ENCODE measurements at places on chromosomes 6 and 20.

DNA sequence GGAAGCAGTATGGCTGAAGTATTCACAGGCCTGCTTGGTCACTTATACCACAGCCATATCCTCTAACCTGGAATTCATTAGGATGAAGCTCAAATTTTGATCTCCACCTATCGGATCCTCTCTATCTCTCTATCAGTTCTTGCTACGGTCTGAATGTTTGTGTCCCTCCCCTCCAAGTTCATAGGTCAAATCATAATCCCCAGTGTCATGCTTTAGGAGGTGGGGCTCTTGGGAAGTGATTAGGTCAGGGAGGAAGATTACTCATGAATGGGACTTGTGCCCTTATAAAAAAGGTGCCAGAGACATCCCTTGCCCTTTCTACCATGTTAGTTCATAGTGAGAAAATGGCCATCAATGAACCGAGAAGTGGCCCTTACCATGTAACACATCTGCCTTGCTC lies 190.8 kb upstream of the MYLIP start:
- DNase-seq, result no peak

GRCh38 chr6:7145885-7146828 lies 38.4 kb downstream of the RREB1 start:
- no peak for DNase-seq

- no peak for DNase-seq
Observed at GRCh38 chr6:36039112-36039511, 11.5 kb downstream of the MAPK14 start.

GRCh38 chr6:26197636-26197932 lies 110.4 kb downstream of the HFE start:
- no peak for DNase-seq

DNA sequence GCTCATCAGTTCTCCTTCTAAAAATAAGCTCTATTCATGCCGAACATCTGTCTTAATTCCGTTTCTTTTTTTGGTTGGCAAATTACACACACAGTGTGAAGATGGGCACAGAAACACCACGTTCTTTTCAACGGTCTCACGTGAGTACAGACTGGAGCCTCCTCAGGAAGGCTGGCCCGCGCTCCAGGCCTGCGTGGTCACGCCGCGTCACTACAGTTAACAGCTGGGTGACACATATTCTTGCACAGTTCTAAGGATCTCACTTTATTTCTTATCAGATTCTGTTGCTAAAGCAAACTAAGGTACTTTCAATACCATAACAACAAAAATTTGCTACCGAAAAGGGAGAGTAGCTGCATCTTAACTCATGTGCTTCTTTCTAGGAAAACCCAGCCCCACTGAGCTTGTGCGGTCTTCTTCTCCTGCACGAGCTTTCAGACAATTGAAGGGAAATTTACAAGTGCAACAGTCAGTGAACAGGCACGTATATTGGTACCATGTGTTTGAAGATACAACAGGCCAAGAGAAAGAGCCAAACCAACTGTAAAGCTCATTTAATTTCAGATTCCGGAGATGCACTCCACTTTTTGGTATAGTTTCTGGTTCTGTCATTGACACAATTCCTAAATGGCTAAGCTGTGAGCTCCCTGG lies 55.6 kb upstream of the MPC1 start:
- no peak for DNase-seq

- no peak for DNase-seq
Observed at GRCh38 chr20:4469910-4470309, 251.8 kb upstream of the PRND start.

DNA sequence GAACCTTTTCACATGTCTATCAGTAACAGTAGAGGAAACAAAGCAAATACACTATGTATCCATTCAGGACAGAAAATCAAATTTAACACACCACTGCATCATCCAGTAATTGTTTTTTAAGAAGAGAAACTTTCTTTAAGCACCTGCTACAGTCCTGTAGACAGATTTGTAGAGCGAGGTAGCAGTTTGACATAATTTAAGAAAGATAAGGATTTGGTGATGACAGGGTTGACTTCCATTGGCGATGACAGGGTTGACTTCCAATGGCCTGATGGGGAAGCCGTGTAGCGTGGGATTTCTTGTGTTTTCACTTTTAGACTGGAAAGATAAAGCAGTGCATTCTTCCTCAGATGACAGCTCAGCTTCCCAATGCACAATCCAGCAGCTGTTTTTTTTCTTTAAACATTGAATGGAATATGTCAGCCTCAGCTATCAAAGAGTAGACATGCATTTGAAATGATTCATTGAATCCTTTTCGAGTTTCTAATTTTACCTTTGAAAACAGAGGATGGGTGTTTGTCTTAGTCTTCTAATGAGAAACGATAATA lies 68.5 kb downstream of the ECT2L start:
- DNase-seq, result no peak

- DNase-seq, result no peak
Observed at GRCh38 chr6:109360791-109361190, 21.5 kb downstream of the CD164 start.

GRCh38 chr20:40938020-40938419 lies 90.6 kb upstream of the TOP1 start:
- DNase-seq, result no peak

- no peak for DNase-seq
Observed at GRCh38 chr20:53343448-53343847, 250.2 kb downstream of the ZNF217 start.

DNA sequence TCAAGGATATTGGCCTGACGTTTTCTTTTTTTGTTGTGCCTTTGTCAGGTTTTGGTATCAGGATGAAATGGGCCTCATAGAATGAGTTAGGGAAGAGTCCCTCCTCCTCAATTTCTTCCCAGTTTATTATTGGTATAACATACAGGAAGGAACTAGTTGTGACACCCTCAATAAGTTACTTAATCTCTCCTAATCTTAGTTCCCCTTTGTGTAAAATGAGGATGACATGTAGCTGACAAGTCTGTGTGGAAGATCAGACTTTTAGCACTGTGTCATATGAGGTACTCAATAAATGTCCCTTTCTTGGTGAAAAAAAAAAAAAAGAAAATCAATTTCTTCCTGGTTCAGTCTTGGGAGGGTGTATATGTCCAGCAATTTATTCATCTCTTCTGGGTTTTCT lies 155.8 kb downstream of the PDE7B start:
- no peak for DNase-seq

- no peak for DNase-seq
Observed at GRCh38 chr6:167796192-167796981, 30.3 kb upstream of the AFDN start.

GRCh38 chr6:56786256-56786655 lies 143.6 kb upstream of the DST start:
- no peak for DNase-seq

GRCh38 chr20:48538058-48538825 lies 289.6 kb downstream of the PREX1 start:
- DNase-seq, result peak; percentile 91

DNA sequence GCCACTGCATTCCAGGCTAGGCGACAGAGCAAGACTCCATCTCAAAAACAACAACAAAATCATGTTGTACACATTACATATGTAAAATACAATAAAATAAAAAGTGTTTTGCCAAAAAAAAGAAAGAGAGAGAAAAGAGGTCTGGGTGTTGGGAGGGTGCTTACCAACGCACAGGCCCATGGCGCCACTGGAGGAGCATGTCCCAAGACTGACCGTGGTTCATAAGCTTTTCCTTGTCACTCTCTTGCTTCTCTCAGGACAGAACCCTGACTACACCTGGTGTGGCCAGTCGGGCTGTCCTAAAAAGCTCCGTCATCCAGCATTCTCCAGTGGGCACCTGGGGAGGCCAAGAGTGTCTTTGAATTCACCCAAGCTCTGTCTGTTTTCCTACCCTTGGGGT lies 48.0 kb upstream of the CNKSR3 start:
- DNase-seq, result no peak

DNA sequence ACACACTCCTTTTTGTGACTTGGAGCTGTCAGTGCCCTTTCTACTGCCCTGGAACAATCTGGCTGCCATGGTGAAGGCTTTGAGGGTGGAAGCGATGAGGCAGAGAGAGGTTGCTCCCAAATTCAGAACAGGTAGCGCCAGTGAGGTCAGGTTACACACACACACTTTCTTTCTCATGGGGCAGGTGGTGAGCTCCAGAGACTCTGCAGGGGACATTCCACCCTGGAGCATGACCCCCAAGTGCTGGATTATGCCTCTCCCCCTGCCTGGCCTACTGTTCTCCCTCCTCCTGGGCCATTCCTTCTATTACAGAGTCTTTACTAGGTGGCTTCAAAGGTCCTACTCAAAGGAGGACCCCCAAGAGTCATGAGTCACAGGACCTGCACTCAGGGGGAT lies 98.0 kb downstream of the EYA2 start:
- DNase-seq, result no peak

DNA sequence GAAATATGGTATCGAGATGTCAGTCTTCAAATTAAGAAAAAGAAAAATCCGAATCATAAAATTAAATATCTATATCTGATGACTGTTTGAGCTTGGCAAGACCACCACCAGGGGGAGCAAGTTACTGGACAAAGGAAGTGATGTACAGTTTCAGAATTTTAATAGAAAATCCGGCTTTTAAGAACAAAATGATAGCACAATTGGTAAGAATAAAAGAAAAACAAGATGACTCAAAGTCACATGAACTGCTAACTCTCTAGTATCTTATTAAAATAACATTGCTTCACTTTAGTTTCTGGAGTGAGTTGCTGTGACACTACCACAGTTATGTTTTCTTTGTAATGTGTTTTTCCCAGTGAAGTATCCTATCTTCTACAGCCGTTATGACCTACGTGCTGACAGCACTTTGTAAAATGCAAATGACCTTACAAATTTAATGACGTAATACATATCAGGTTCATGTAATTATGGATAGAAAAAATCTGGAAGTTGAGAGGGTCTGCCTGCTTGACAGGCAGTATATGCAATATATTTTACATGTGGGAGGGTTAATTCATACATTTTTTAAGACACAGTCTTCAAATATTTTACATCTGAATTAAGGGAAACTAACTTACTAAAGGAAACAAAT lies 405.3 kb upstream of the HS3ST5 start:
- peak; percentile 2 for DNase-seq

DNA sequence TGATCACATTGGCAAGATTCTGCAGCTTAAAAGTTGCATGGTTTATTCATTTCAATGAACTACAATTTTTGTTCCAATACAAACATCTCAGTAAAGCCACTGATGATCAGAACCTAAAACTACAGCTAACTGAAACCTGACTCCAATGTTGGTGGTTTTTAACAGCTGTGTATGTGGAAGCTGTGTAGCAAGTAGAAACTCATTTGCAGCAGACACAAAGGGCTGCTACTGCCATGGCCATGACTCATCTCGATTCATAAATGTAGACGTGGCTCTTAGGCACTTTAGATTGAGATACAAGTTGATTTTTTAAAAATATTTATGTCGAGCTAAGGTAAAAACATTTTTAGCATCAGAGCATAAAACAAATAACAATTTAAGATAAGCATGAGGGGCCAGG lies 19.5 kb upstream of the MAP3K4 start:
- DNase-seq, result no peak

DNA sequence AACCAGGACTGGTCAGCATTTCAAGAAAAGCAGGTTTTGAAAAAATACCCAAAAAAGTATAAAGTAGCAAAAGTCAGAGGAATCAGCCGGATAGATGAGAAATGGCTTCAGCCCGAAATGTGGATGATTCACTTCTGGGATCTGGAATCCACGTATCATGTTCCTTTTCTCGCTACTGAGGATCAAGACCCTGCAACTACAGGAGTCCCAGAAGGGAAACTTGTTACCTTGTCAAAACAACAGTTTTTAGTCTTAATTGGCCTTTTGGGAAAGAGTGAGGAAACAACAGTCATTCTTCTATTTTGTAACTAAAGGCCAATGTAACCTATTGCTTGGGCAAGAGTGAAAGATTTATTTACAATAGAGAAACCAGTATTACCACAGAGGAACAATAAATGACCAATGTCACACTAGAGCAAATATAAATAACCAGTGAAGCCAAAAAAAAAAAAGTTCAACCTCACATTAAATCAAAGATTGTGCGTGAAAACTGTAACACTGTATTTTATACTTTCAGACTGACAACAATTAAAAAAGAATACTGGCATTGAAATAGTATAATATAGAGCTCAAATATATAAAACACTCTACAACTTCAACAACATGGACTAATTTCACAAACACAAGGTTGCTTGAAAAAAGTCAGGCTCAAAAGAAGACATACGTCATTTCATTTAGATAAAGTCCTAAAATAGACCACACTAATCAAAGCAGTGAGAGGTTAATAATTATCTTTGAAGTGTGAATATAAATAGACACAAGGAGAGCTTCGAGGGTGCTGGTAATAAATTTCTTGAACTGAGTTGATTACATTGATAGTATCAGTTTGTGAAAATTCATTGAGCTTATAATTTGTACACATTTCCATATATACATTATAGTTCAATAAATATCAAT lies 116.2 kb downstream of the GFRAL start:
- DNase-seq, result no peak

DNA sequence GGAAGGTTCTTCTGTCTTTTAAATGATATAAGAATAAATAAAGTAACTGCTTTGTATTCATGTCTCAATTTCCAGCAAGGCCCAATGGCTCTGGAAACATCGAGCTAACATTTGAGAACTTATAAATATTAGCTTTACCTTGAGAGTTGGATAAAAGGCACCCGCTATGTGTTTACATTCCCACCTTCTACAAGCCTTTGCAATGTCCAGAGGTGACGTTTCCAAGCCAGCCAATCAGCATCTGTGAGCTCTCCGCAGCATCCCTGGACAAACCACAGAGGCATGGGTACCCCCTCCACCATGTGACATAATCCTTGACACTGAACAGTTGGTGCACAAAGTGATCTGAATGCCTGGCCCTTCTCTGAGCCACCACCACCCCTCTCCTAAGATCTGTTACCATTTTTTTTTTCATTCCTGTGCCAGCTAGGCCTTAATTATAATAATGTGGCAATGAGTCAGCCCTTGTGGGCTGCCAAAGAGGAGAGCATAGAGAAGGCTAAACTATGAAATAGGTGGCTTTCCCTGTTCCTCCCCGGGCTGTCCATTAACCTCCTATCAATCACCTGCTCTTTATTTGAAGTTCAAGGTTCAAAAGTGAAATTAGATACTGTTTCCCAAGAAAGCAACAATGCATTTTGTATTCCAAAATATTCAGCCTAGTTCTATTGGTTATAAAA lies 4.1 kb downstream of the CBLN4 start:
- DNase-seq, result no peak

- no peak for DNase-seq
Observed at GRCh38 chr20:10349118-10349517, 84.9 kb downstream of the MKKS start.

Measured in NT2/D1 (cell line).